ENCODE measurements at places on chromosomes 2 and 18.

DNA sequence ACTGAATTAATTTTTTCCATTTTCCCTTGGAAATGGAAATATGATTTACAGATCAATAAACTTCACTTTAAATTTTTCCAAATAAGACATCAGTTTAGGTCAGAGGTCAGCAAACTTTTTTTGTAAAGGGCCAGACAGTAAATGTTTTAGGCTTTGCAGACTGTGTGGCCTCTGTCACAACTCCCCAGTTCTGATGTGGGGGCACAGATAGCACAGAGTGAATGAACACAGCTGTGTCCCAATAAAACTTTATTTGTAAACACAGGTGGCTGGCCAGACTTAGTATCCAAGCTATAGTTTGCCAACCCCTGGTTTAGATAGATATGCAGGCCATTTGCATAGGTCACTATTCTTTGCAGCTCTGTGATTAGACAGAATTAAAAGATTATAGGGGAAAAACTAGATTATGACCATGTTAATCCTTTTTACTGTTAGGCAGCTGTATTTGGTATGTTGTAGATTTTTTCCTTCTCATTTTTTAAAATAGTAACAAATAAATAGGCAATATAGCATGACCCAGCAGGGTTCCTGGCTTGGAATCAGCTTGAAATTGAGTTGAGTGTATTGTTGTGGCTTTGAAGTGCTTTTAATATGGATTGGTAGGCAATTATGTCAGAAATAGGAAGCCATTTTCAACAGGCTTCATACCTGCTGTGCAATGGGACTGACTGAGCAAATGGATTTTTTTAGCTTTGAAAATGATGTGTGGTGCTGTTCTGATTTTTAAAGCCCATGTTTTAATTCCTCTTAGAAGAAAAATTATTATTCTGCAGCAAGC, 59.7 kb downstream of the WDSUB1 start:
- no peak for DNase-seq

DNA sequence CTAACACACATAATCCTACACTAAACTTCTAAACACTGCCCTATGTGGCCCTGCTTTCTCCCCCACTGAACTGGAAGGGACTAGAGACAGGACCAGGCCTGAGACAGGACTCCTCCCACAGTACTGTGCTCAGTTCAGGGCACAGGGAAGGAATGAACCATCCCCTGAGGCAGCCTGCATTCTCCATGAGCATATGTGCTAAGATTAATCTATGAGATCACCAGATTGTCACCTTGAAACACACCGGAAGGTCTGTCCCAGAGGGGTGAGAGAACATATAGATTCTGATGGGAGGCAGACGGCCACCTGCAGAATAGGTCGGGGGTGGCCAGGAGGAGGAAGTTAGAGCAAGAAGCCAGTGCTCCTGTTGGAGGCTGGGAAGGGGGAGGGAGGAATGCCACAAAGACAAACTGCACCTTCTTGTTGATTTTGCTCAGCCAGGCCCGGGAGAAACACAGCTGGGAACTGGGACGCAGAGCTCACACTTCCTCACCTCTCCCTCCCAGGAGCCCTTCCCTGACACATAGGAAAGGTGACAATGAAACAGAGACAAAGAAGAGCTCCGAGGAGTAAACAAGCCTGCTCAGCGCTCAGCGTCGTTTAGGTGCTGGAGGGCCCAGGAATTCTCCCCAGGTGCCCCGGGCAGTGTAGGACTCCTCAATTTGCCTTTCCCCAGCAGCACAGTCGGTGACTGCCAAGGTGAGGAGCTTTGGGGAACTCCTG, 52.1 kb downstream of the ZBTB7C start:
- no peak for DNase-seq

DNA sequence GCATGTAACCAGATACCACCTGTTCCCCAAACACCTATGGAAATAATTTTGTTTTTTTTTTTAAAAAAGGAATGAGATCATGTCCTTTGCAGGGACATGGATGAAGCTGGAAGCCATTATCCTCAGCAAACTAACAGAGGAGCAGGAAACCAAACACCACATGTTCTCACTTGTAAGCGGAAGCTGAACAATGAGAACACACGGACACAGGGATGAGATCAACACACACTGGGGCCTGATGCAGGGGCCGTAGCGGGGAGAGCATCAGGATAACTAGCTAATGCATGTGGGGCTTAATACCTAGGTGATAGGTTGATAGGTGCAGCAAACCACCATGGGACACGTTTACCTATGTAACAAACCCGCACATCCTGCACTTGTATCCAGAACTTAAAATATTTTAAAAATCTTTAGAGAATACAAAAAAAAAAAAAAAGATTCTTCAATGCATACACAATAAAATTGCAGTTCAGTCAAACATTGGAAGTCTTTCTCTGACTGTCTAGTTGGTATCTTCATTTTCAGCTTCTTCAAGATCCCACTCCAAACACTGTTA, 11.6 kb upstream of the CASP10 start:
- no peak for DNase-seq

- no peak for DNase-seq
Measured at GRCh38 chr2:71669628-71670429, 216.5 kb downstream of the DYSF start.

DNA sequence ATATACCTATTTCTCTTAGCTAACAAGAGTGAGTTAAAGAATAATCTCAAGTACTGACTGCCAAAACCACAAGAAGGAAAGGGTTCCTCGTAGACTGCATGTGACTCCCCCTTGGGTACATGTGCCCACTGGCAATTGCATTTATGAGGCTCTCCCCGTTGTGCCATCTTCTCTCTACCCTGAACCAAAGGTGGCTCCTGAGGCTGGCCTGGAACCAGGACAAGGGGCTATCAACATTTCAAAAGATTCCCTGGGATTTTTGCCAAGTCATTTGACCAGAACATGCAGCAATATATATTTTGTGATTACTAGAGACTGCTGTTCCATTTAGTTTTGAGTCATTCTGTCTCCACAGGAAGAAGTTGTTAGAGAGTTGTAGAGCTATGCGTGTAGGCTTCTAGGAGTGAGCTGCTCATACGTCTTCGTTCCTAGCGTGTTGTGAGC, 45.8 kb downstream of the LAMA3 start:
- no peak for DNase-seq

DNA sequence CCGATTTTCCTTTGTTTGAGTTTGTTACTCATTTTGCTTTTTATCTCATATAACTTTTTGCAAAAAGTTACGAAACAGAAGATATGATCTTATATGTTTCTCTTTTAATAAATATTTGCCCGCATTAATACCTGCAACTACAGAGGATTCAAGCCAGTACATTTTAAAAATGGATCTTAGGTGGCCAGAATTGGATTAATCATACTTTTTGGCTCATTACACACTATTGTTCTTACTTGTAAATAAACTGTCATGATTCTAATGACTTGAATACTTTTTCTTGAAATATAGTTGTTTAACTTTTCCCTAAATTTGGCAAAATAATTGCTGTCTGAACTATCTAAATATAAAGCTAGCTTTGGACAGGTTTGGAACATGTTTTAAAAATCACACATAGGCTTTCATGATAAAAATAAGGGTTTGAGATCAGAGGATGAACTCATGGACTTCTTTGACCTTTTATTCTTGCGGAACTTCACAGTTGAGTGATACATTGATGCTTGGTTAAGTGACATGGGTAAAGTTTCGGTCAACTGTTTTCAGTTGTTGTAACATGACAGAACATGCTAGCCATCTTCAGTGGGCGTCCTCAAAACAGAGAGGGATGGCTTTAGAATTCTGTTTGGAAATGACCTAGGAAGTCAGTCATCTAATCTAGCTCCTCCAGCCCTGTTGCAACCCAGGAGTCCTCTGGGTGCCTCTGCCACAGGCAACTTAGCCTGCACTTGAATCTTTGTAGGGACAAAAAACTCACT, 44.5 kb downstream of the LTBP1 start:
- no peak for DNase-seq

- DNase-seq, result no peak
Measured at GRCh38 chr2:10016001-10016801, 27.1 kb upstream of the KLF11 start.

GRCh38 chr18:75638776-75639471, 211.4 kb upstream of the SMIM21 start:
- no peak for DNase-seq

DNA sequence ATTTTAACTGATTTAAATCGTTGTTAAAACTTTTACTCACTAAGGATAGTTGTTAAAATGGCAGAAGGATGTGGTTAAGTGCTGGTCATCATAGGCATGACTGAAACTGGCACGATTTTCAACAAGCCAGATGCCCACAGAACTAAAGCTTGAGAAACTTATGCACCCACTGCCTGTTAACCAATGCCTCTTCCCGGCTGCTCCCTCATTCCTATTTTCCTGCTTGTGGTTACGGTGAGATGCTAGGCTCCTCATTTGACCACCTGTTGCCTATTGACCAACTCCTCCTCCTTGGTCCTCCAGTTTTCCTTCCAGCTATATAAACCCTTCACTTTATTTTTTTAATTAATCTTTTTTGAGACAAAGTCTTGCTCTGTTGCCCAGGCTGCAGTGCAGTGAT, 238.7 kb downstream of the TFCP2L1 start:
- no peak for DNase-seq

GRCh38 chr18:48003426-48004349, 73.2 kb upstream of the SMAD2 start:
- DNase-seq, result no peak

- DNase-seq, result no peak
Measured at GRCh38 chr2:101893681-101894381, 97.9 kb upstream of the IL1R2 start.

DNA sequence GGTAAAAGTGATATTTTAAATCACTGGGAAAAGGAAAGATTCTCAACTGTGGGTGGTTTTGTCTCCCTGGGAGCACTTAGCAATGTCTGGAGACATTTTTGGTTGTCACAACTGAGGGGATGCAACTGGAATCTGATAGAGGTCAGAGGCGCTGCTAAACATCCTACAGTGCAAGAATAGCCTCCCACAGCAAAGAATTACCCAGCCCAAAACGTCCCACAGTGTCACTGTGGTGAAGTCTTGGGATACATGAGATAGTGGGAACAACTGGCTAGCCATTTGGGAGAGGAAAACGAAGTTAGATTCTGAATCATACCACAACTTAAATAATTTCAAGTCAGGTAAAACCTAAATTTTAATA, 36.4 kb upstream of the NT5DC4 start:
- no peak for DNase-seq

DNA sequence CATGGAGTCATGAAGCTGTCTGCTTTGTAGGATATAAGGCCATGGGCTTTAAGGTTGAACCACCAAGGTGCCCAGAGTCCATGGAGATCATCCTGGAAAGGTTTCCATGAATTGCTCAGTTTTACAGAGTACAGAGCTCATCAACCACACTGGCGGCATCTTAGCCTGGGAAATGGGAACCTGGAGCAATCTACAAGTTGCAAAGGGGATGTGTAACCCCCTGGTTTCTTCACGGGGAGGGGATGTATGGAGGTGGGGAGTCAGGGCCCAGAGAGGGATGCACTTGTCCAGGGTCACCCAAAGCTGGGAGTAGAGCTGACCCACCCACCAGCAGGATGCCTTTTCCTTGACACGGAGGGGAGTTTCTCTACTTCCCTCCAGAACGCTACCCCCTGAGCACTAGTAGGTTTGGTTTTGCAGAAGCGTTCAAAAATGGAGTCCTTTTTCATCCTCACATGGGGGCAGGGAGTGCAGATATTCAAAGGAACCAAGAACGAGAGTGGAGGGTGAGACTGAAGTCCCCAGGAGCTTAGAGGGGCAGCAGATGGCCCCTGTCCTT, 7.2 kb downstream of the TMEM37 start:
- DNase-seq, result no peak

GRCh38 chr2:173109253-173110188, 33.9 kb downstream of the MAP3K20 start:
- DNase-seq, result no peak

DNA sequence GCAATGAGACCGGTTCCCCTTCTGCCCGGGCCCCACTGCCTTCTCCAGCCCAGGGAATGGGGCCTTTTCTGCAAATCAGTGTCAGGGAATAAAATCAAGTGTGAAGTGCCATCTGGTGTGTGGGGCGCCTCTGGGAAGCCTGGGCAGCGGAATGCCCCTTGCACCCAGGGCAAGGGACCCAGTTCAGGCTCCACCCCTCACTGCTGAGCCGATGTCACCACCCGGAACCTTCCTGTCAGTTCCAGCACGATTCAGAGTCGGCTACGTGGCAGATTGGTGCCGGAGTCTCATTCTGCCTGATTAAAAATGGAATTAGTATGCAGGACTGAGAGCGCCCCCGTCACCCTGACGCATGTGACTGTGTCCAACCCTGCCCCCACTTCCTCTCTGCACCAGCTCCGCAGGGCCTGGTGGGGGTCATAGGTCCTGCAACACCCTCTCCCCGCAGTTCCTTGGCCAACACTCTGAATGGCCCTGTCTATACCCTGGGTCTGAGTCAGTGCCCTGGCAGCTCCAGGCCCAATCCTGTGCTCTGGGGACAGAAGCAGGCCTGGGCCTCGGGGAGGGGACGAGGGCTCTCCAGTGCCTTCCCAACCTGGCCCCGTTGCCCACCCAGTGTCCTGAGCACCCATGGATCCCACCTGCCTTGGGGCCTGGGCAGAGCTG, 8.2 kb upstream of the ALPI start:
- DNase-seq, result no peak

- no peak for DNase-seq
Measured at GRCh38 chr2:96389736-96390135, 54.2 kb downstream of the NCAPH start.

- DNase-seq, result no peak
Measured at GRCh38 chr2:154914561-154914960, 216.1 kb downstream of the KCNJ3 start.

- DNase-seq, result no peak
Measured at GRCh38 chr2:185208261-185208660, 530.3 kb upstream of the FSIP2 start.

DNA sequence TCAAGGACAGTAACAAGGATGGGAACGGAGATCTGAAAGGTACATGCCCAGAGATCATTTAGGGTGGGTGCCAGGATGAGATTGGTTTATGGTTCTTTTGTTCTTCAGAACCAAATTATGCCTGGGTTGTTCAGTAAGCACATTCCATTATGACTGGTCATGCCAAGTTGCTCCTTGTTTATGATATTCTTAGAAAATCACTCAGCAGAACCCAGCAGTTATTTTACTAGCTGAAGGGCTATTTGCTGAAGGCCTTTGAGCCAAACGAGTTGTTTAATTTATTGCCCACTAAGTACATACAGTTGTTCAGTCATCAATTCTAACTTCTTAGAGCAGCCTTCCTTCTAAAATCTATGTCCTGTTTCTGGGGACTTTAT, 635 bp downstream of the SLC3A1 start:
- no peak for DNase-seq

- DNase-seq, result no peak
Measured at GRCh38 chr18:7855028-7855427, 287.9 kb downstream of the PTPRM start.

- DNase-seq, result no peak
Measured at GRCh38 chr18:48638896-48639771, 100.3 kb downstream of the CTIF start.

- no peak for DNase-seq
Measured at GRCh38 chr18:79790996-79791972, 6.5 kb upstream of the KCNG2 start.
